ENCODE measurements at places on chromosomes 5 and 9.

DNA sequence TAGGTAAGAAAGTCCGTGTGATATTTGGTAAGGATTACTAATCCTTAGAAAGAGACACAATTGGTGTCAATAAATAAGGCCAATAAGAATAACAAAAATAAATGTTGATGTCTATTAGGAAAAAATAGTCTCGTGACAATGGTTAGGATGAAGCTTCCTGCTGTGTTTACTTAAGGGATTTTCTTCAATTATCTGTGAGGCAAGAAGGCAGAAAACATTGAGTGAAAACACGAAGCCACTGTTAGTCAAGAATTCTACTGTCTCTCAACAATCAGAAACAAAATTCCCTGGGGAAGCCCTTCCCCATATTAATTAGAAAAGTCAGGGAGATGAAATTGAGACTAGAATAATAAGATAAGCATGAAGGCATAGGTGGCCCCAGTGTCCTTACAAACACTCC is 149.0 kb downstream of the SYK start:
- DNase-seq: no peak

- no peak for DNase-seq
Observed at GRCh38 chr9:89215342-89215741, 36.7 kb upstream of the SHC3 start.

DNA sequence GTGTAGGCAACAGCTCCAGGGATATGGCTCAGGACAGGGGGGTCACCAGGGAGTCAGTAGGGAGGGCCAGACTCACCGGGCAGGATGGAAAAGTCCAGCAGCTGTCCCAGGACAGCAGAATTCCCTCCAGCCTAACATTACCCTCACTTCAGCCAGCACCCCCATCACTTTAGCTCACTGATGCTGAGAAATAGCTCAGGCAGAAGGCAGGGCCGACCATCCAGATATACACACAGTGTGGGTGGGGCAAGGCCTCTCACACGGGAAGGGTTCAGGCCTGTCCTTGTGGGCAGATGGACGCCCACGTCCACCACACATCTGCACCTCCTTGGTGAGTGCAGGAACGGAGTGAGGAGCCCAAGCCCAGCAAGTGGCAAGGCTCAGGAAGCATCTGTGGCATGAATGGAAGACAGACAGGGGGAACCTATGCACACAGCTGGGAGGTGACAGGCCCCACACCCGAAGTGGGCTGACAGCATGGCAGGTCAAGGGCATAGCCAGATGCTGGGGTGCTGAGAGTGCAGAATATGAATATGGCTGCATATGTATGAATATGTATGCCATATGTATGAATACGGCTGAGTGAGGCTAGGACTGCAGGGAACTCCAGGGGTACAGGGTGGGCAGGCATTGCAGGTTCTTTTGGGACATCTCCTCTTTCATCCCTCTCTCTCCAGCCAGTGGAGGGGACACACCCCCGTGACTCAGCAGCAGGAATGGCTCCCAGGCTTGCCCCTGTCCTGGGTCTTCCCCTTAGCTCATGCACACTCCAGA is 17.0 kb downstream of the BICD2 start:
- DNase-seq: no peak

GRCh38 chr5:84825606-84826005 is 440.9 kb upstream of the EDIL3 start:
- no peak for DNase-seq

DNA sequence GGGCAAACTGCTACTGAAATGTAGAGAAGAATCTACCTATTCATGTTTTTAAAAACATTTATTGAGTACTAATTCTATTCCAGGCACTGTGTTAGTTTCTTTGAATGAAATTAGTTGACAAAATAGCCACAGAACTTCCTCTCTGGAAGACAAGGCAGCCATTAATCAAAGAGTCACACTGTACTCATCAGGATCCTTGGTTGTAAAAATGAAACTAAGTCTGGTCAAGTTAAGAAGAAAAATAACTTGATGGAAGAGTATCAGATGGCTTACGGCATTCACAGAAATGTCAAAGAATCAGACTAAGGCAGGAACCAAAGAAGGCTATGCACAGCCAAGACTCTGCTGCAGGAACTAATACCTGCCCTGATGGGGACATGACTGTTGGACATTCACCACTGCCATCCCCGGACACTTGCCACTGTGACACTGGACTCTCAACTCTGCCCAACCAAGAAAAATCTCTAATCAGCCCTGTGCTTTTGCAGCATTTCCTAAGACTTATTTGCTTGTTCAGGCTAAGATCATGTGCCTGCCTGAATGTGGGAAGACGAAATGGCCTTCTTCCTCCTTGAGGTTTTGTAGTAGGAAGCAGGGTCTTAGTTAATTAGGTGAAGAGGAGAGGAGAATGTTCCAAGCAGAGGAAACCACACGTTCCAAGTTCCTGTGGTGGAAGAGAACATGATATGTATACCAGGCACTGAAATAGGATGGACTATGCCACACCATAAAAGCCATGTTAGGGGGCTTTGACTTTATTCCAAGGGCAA is 23.3 kb upstream of the NDUFB6 start:
- DNase-seq: no peak

GRCh38 chr9:108552459-108553040 is 303.2 kb downstream of the ACTL7B start:
- DNase-seq: no peak

DNA sequence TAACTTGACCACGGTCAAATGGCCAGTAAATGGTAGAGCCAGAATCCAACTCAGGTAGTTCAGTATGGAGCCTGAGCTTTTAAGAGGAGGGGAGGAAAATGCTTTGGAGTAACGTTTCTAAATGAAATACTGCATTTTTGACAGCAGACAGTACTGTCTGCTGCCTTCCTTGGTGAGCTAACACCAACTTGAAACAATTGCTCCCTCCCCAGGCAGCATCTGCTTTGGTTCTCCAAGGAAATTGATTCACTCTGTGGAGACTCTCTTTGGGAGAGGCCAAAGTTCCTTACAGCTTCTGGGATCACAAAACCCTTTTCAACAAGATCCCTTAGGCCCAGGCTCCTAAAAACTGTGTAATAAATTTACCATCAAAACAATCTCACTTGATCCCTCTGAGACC is 75.2 kb upstream of the SSBP2 start:
- no peak for DNase-seq

GRCh38 chr5:120778491-120779484 is 314.7 kb downstream of the PRR16 start:
- no peak for DNase-seq

DNA sequence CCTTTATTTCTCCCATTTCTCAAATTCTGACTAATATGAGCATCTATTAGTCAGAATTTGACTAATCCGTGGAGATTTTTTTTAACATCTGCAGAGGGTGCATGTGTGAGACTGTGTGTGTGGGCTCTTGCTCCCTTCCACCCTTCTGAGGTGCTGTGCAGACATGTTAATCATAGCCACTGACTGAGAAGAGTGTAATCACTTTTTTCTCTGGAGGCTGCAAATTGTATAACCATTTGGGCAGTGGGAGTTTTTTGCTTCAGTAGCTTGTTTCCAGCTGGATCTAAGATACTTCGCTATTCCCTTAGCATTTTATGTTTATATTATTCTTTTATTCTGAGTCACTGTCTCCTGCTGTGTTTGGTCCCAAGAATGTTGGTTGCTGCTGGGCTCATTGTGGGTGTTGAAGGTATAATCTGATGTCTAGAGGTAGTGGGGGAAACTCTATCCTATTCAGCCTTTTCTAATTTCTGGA is 66.2 kb downstream of the ARHGEF28 start:
- no peak for DNase-seq

DNA sequence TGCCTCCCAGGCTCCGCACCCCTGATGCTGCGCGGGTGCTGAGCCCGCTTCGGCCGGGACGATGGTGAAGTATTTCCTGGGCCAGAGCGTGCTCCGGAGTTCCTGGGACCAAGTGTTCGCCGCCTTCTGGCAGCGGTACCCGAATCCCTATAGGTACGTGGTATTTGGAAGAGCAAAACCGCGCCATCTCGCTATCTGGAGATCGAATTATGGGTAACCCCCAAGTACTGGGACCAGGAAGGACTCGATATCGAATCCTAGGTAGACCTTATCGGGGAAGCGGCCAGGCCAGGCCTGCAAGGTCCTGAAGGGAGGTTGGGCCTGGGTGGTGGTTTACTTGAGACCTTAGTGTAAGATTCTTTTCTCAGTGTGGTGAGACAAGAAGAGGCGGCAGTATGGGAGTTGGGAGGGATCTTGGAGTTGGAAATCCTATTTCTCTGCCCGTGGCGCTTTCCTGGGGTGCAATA is 359 bp downstream of the PRELID1 start:
- no peak for DNase-seq

DNA sequence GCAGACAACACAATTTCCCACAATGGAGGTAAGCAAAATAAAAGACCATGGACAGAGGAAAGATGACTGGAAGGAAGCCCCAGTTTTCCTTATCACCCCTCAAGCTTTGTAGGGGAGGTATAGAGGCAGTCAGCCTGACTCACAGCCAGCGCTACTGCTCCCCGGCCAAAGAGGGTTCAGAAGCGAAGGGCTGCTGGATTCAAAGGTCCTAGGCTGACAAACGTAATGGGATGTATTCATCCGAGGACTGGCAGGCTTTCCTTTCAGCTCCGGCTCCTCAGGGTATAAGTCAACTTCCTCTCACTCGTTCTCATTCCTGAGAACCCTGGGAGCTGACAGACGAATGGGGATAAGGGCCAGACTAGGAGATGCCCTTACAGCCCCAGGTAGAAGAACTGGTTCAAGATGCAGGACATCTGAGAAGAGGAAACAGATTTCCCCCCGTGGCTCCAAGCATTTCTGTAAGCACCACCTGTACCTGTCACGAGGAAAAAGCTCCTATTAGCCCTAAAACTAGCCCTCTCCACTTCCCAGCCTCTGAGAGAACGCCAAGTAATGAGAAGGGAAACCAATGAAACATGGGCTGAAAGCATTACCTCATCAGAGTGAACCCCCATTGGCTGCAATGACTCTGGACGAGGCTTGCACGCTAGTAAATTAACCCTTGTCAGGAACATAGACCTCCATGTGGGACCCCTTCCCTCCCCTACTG is 22.1 kb upstream of the FAM13B start:
- no peak for DNase-seq
